Hair follicular keratinocyte (primary cell): ENCODE measurements at places on chromosomes 16 and 17. TPM values are rescaled to one million over a fixed set of nuclear protein-coding genes. Genes with fewer than 3 reads are reported as not detected.

TM4SF5 gene
- not detected in 2 replicates for total RNA-seq

CES1 gene
- total RNA-seq, result not detected in 2 replicates

AXIN2 gene
- 0.23 TPM in 1 of 2 replicates, not detected in the other for total RNA-seq

TBC1D3G gene
- total RNA-seq, result not detected in 2 replicates

ANKS4B gene
- total RNA-seq, result not detected in 2 replicates

SLC13A2 gene
- not detected in 2 replicates for total RNA-seq

KRTAP4-4 gene
- total RNA-seq, result not detected in 2 replicates

RAC3 gene
- total RNA-seq, result 46.6 and 47.7 TPM in 2 replicates

SBK1 gene
- 0.08 TPM in 1 of 2 replicates, not detected in the other for total RNA-seq

TAC4 gene
- not detected in 2 replicates for total RNA-seq

PLA2G10 gene
- 0.23 TPM in 1 of 2 replicates, not detected in the other for total RNA-seq

CES5A gene
- not detected in 2 replicates for total RNA-seq

ALOX12 gene
- 0.57 and 1.2 TPM in 2 replicates for total RNA-seq

CDRT15L2 gene
- total RNA-seq, result not detected in 2 replicates

UNK gene
- 12.9 and 21.5 TPM in 2 replicates for total RNA-seq

CCL17 gene
- total RNA-seq, result not detected in 2 replicates

TIGD7 gene
- total RNA-seq, result 0.78 and 0.87 TPM in 2 replicates

KRTAP2-1 gene
- not detected in 2 replicates for total RNA-seq

CTRL gene
- total RNA-seq, result 0.23 and 1.4 TPM in 2 replicates

KRT35 gene
- not detected in 2 replicates for total RNA-seq

GPR139 gene
- total RNA-seq, result not detected in 2 replicates

CACNG5 gene
- not detected in 2 replicates for total RNA-seq

SULT1A1 gene
- total RNA-seq, result 5.2 and 7.3 TPM in 2 replicates

SEPTIN12 gene
- total RNA-seq, result not detected in 2 replicates

GPR142 gene
- total RNA-seq, result not detected in 2 replicates

DCAKD gene
- 44.2 and 64.7 TPM in 2 replicates for total RNA-seq

HS3ST3B1 gene
- 0.08 and 0.99 TPM in 2 replicates for total RNA-seq

SPNS2 gene
- 0.08 TPM in 1 of 2 replicates, not detected in the other for total RNA-seq

LHX1 gene
- not detected in 2 replicates for total RNA-seq

ZFP3 gene
- total RNA-seq, result 0.30 and 0.94 TPM in 2 replicates

PPY gene
- total RNA-seq, result 1.6 TPM in 1 of 2 replicates, not detected in the other

CCL15 gene
- total RNA-seq, result not detected in 2 replicates

WNT9B gene
- total RNA-seq, result not detected in 2 replicates

TMED6 gene
- not detected in 2 replicates for total RNA-seq

KRT20 gene
- not detected in 2 replicates for total RNA-seq

DNAI2 gene
- total RNA-seq, result not detected in 2 replicates

TBC1D3B gene
- 0.31 TPM in 1 of 2 replicates, not detected in the other for total RNA-seq

CLEC3A gene
- not detected in 2 replicates for total RNA-seq
